Diencephalon (tissue), 1 donor: ENCODE measurements at places on chromosomes 5 and 9. TPM values are rescaled to one million over a fixed set of nuclear protein-coding genes. Genes with fewer than 3 reads are reported as not detected.

Gene SPINK6
- not detected for total RNA-seq

Gene CYLC2
- not detected for total RNA-seq

Gene IFNK
- total RNA-seq = not detected

Gene ACTBL2
- total RNA-seq = not detected
